ENCODE measurements at places on chromosomes 2 and 18.

GRCh38 chr2:218368621-218369153 lies 12.0 kb downstream of the CATIP start:
- DNase-seq = no peak

DNA sequence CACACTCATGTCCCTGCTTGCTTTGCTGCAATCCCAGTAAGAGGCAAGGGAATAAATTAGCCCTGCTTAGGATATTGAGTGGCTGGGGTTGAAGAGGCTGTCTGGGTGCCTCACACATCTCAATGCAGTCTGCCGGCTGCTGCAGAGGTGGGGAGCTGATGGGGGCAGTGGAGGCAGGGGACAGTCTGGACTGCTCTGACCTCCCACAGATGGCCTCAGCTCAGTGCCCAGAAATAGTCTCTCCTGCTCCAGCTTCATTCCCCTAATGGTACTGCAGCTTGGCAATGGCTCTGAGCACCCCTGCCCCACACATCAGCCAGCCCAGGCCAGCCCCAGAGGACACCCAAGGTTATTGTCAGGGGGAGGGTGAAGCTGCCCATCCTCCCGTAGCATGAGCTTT lies 21.5 kb upstream of the TNS1 start:
- DNase-seq = no peak

DNA sequence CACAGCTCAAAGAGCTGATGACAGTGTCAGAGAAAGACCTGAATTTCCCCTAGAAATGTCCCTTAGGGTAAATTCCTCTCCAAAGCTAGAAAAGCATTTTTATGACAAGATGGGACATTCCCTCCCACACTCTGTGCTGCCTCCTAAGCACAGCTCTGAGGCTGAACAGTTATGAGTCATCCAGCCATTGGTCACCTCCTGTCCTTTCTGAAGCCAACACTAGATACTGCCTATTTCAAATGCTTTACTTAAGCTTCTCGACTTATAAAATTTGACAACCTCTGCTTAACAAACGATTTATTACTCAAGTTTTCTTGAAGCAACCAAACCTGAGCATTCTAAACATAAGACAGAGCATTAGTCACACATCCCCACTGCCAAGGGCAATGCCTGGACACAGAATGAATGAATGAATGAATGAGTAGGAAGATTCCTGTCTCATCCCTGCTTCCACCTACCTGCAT lies 35.4 kb downstream of the B4GALT6 start:
- DNase-seq = no peak

DNA sequence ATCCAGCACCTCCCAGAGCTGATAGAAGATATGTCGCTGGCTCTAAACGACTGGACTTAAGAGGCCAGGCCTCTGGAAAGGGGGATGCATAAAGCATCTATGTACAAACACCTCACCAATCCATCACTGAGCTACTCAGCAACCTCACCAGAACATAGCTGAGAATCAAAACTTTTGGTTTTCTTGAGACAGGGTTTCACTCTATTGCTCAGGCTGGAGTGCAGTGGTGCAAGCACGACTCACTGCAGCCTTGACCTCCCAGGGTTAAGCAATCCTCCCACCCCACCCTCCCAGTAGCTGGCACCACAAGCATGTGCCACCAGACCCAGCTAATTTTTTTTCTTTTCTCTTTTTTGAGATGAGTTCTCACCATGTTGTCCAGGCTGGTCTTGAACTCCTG lies 62.9 kb upstream of the MSH6 start:
- DNase-seq = no peak

DNA sequence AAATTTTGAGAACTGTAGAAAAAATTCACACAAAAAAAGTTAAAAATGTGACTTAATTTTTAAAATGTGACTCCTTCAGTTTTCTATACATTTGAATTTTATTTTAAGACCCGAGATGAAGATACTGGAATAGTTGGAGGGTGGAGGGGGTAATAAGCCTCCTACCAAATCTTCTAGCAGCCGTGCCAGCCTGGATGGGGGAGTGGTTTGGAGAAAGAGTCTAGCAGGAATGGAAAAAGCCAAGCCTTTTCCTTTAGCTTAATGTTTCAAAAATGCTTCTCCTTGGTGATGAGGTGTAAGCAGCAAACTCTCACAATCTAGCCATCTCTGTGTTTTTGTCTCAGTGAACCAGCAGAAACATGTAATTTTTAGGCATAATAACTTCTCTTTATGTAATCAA lies 14.7 kb downstream of the CASP8 start:
- DNase-seq = no peak

DNA sequence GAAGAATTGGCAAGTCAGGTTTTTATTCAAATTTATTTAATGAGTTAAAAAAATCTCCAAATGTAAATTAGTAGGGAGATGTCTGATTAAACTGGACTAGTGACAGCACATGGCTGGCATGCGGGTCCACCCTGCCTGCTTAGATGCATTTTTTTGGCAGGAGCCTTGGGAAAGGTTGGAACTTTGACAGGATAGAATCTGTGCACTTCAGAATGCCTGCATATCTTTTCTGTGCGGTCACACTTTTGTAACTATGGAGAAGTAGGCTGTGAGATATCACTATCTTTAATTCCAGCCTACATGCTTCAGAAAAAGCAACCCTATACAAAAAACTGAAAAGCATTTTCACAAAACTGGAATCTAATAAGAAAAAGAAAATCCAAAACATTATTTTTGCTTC lies 317.8 kb downstream of the MBD2 start:
- DNase-seq = no peak

DNA sequence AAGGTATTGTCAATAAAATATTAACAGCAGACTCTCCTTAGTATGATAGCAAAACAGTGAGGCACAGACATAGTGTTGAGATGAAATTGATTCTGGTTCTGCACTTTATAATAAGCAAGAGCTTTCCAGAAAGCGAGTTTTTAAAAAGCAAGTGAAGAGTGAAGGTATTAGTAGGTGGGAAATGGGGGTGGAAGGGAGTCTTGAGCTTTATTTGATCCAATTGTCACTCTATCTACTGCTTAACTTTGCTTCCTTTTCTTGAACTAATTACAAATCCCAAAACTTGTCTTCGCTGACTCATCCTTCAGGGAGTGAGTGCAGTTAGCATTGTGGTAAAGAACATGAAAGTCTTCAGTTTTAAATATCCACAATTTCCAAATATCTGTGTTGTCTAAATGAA lies 120.6 kb upstream of the BOD1L2 start:
- DNase-seq = no peak

DNA sequence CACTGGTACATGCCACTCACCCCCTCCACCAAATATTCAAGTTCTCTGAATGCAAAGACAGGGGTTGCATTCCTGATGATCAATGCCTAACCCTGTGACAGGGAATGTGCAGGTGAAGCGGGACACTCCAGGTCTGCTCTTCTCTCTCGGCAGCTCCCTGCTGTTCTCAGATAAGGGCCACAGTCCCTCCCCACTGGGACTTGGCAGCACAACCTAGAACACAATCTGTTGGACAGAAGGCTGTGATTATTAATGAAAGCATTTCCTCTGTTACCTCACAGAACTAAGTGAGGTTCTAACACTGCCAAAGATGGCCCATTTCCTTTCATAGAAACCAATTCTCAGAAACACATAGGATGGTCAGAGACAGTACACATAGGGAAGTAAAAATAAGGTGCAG lies 42.7 kb downstream of the VSNL1 start:
- DNase-seq = no peak

GRCh38 chr2:9744256-9745004 lies 98.8 kb upstream of the TAF1B start:
- DNase-seq = no peak

DNA sequence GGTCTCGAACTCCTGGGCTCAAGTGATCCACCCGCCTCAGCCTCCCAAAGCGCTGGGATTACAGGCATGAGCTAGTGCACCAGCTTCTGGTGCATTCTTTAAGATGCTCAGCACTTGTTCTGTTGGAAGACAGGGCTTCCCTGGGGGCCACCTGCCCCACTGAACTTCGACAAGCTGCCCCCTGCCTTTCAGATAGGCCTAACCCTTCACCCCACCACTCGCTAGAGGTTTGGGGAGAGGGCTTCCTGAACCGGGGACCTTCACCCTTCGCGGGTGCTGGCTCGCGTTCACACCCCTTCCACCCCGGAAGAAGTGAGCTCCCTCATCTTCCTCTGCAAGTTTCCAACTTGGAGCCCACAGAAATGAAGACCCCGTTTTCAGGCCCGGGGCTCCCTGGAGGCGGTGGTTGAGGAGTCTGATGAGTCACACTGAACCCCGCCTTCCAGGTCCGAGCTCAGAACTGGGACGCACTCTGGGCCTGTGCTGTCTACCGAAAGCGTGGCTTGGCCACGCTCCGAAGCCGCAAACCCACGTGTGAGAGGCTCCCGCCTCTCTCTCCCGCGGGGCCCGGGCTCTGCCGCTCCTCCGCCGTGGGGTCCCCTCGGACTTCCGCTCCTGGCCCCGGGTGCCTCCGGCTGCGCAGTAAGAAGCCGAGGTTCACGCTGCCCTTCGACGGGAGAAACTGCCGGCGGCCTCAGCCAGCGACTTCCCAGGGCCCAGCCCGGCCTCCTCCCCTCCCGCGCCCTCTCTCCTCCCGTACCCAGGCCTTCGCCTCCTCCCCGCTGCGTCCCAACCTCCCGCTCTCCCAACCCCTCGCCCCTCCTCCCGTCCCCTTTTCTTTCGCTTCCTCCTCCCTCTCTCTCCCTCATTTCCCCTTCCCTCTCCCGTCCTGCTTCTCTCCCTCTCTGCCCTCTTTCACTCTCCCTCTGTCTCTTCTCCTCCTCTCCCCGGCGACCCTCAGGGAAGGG lies 47.5 kb upstream of the SP3 start:
- DNase-seq = peak; percentile 27

- DNase-seq = no peak
Observed at GRCh38 chr2:12979066-12979465, 262.3 kb downstream of the TRIB2 start.

- DNase-seq = no peak
Observed at GRCh38 chr2:192534072-192534471, 339.3 kb upstream of the TMEFF2 start.

DNA sequence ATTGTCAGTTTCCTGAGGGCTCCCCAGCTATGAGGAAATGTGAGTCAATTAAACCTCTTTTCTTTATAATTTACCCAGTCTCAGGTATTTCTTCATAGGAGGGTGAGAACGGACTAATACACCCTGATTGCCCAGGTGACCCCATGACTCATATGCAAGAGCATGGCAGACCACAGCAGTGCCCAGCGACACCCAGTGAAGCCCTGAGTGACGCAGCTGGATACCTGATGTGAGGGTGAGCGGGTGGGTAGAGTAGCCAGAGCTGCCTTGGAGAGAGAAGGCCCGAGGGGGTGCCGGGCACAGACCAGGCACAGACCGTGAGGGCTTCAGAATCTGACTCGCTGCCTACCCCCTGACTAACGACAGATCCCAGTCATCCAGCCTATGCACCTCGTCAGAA lies 15.4 kb downstream of the ALPG start:
- DNase-seq = no peak

DNA sequence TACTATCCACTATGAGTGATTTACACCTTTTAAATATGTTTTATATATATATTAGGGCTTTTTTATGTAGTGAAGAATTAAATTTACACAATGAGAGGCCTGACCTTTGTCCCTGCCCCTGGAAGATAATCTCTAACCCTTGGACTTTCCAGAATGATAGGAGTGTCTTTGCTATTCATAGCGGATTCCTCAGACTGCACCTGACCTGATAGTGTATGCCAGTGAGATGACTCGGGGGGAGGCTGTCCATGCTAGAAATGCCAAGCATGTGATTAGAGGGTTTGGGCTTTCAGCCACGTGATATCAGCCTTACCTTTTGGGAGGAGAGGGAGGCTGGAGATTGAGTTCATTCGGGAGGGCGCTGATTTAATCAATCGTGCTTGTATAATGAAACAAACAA lies 44.1 kb upstream of the LHCGR start:
- DNase-seq = no peak

DNA sequence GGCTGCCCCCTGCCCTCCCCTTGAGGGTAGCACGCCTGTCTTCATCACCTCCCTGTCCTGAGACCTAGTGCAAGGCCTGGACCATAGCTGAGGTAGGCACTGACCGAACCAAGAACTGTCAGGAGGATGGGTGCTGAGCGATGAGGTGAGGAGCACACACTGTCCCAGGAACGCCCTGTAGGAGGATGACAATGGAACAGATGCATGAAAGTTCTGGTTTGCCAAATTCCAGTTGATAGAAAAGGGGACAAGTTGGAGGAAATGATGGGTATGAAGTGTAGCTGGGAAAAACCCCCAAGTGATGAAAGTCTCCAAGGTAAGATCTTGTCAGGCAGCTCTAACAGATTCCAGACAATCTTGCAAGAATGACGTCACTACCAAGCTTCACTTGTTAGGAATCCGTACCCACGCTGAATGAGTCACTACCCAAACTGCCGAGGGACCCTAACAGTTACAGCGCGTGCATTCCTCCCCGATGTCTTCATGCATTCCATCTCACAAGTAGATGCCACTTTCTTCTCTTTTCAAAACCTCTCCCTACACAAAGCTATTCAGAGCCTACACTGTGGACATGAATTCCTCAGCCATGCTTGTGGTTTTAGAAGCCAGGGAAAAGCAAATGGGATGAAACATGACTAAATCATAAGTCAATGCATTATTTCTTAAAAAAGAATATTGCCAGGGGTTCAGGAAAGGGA lies 27.6 kb downstream of the MRPL33 start:
- DNase-seq = no peak

DNA sequence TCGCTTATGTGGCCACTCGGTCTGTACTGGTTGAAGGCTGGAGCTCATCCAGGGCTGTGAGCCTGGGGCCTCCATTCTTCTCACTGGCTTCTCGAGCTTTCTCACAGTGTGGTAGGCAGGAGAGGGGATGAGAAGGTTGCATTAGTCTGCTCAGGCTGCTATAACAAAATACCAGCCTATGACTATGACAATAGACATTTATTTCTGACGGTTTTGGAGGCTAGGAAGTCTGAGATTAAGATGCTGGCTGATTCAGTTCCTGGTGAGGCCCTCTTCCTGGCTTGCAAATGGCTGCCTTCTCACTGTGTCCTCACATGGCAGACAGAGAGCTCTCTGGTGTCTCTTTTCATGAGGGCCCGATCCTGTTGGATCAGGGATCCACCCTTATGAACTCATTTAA lies 6.2 kb upstream of the STK25 start:
- no peak for DNase-seq

DNA sequence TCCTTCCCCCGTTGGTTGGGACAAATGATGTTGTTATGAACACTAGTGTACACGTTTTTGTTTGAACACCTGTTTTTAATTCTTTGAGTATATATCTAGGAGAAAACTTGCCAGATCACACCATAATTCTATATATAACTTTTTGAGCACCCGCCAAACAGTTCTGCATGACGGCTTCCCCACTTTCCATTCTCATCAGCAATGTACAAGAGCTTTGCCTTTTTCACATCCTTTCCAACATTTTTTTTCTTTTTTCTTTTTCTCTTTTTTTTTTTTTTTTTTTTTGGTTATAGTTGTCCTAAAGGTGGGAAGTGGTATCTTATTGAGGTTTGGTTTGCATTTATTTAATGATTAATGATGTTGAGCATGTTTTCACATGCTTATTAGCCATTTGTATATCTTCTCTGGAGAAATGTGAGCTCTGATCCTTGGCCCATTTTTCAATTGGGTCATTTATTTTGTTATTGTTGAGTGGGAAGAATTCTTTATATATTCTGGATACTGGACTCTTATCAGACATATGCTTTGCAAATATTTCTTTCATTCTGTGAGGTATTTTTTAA lies 86.9 kb upstream of the ZC3H15 start:
- no peak for DNase-seq
